ENCODE measurements at places on chromosomes 3 and 15.

DNA sequence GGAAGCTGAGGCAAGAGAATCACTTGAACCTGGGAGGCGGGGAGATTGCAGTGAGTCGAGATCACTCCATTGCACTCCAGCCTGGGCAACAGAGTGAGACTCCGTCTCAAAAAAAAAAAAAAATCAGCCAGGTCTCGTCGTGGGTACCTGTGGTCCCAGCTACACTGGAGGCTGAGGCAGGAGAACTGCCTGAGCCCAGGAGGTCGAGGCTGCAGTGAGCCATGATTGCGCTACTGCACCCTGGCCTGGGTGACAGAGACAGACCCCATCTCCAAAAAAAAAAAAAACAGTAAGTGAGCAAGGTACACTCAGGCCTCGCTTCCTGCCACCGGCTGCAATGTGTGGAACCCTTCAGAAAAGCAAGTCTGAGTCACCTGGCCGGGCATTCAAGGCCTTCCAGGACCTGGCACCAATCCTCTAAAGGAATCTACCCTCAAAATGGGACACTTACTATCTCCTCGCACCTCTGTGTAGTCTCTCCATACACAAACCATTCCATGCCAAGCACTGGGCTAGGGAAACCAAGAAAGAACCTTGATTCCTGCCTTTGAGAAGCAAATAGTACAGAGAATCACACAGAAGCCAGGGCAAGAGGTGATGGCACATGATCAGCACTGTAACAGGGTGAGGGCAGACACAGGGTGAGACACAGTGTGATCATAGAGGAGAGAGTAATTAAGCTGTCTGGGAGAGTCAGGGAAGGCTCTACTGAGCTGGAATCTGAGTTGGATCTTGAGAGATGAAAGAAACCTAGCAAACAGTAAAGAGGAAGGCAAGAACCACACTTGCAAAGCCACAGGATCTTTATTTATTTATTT, 9.7 kb downstream of the SCAMP2 start:
- H3K4me3 ChIP-seq: no peak overlapping the region
- H3K36me3 ChIP-seq: peaks cover 38% of the 10 kb centered on the region
- peak overlapping the region; percentile 81 for H3K27ac ChIP-seq
- H3K27me3 ChIP-seq: no peaks in the 10 kb centered on the region
- peaks cover 66% of the 10 kb centered on the region for H3K4me1 ChIP-seq
- DNase-seq: no peak

GRCh38 chr15:57611938-57612337, 20.2 kb downstream of the MYZAP start:
- H3K27ac ChIP-seq: no peak overlapping the region
- no peaks in the 10 kb centered on the region for H3K4me1 ChIP-seq
- peaks cover 7% of the 10 kb centered on the region for H3K27me3 ChIP-seq
- H3K4me3 ChIP-seq: no peak overlapping the region

DNA sequence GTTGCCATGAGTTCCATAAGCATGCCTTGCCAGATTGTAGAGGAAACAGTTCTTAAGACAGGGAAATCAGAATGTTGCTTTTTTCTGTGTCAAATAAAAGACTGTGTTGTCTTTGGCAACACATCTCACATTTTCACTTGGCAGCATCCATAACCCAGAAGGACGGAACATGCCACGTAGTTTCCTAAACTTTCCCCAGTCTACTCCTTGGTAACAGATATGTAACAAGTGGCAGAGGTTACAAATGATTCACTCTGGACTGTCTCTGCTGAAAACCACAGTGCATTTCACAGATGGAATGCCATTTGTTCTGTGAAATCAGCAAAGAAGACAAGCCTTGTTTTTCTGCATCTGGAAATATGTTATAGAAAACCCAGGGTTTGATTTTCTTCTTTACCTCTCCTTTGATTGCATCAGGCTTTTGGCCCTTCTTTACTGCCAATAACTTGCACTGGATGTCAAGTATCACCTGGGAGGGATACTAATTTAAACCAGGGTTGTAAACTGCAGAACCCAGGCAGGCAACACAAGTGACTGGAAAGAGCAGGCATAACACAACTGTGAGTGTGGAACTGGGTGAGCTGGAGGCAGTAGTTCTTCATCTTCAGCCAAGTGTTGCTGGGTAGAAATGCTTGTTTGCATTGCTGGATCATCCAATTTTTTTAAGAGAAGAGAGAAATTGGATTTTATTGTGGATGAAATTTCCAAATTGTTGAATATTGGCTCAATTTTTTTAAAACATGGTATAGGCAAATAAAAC, 124.4 kb upstream of the FOXB1 start:
- no peak overlapping the region for H3K4me3 ChIP-seq
- H3K36me3 ChIP-seq: no peaks in the 10 kb centered on the region
- H3K4me1 ChIP-seq: no peaks in the 10 kb centered on the region
- H3K27ac ChIP-seq: no peak overlapping the region

GRCh38 chr15:52559575-52559974, 9.3 kb downstream of the ARPP19 start:
- no peaks in the 10 kb centered on the region for H3K27me3 ChIP-seq
- peaks cover 75% of the 10 kb centered on the region for H3K4me1 ChIP-seq
- peak overlapping the region; percentile 42 for H3K4me3 ChIP-seq
- peak overlapping the region; percentile 91 for H3K27ac ChIP-seq

GRCh38 chr3:57062101-57062631, 1.7 kb downstream of the SPATA12 start:
- DNase-seq: no peak
- no peak overlapping the region for H3K4me3 ChIP-seq
- H3K27ac ChIP-seq: no peak overlapping the region
- H3K36me3 ChIP-seq: no peaks in the 10 kb centered on the region

DNA sequence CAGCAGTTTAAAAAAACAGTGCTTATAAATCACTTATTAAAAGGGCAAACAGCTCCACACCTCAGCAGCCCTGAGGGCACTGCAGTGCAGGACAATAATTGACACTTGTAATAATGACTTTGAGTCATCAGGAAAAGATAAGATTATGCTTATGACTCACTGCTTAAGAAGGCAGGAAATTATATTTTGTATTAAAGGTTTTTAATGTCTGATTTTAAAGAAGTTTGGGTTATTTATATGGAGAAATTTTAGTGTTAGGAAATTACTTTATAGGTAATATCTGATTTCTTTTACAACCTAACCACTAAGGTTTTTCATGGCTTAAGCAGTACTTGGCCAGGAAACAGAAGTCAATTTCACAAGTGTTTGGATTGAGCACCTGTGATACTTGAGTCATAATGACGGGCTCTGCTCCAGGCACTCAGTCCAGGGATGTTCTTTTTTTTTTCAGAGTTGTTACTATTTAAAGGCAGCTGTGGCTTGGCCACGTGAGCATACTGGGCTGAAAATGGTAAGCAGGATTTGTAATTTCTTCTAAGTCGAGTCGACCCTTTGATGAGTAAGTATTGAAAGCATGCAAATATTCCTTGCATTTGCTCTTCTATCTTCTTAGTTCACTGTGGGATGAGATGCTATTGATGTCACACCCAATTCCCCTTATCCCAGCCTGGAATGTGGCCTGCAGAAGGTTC, 21.6 kb upstream of the SLC6A20 start:
- peaks cover 2% of the 10 kb centered on the region for H3K27me3 ChIP-seq
- peaks cover 4% of the 10 kb centered on the region for H3K4me1 ChIP-seq
- H3K27ac ChIP-seq: no peak overlapping the region
- H3K4me3 ChIP-seq: no peak overlapping the region

GRCh38 chr15:39698444-39699390, 83.9 kb downstream of the FSIP1 start:
- H3K4me3 ChIP-seq: no peak overlapping the region
- H3K4me1 ChIP-seq: no peaks in the 10 kb centered on the region
- no peak for DNase-seq
- H3K27me3 ChIP-seq: peaks cover 3% of the 10 kb centered on the region

DNA sequence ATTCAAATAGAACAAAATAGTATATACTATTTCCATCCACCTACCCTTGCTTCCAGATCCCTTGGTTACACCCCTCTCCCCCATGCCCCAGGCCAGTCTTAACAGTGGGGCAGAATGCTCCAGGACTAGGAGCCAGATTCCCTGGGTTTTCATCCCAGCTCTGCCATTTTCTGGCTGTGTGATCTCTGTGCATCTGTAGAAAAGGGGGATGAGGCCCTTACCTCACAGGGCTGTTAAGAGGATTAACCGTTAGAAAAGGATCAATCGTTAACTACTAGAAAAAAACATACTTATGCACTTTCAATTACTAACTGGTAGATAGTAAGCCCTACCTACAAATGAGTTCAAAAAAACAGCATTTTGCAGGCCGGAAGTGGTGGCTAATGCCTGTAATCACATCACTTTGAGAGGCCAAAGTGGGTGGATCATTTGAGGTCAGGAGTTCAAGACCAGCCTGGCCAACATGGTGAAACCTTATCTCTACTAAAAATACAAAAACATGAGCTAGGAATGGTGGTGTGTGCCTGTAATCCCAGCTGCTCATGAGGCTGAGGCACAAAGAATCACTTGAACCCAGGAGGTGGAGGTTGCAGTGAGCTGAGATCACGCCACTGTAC, 11.7 kb downstream of the EBLN2 start:
- H3K27me3 ChIP-seq: no peaks in the 10 kb centered on the region
- DNase-seq: no peak
- peaks cover 36% of the 10 kb centered on the region for H3K4me1 ChIP-seq
- no peaks in the 10 kb centered on the region for H3K36me3 ChIP-seq
- H3K27ac ChIP-seq: no peak overlapping the region
- H3K4me3 ChIP-seq: no peak overlapping the region

GRCh38 chr15:51883271-51883837, 53.9 kb downstream of the TMOD3 start:
- H3K36me3 ChIP-seq: peaks cover 37% of the 10 kb centered on the region
- no peak overlapping the region for H3K27ac ChIP-seq
- H3K4me1 ChIP-seq: peaks cover 4% of the 10 kb centered on the region
- no peak for DNase-seq

- no peaks in the 10 kb centered on the region for H3K27me3 ChIP-seq
- no peak overlapping the region for H3K27ac ChIP-seq
- DNase-seq: no peak
Measured at GRCh38 chr3:32452009-32452408, 50.6 kb downstream of the CMTM6 start.

- H3K4me1 ChIP-seq: peaks cover 11% of the 10 kb centered on the region
- H3K27me3 ChIP-seq: peaks cover 24% of the 10 kb centered on the region
- no peaks in the 10 kb centered on the region for H3K36me3 ChIP-seq
- H3K27ac ChIP-seq: no peak overlapping the region
- H3K4me3 ChIP-seq: no peak overlapping the region
Measured at GRCh38 chr15:21268436-21268940, 171.8 kb downstream of the POTEB3 start.

GRCh38 chr3:102124282-102124681, 275.0 kb downstream of the NFKBIZ start:
- no peaks in the 10 kb centered on the region for H3K4me1 ChIP-seq
- no peak overlapping the region for H3K4me3 ChIP-seq

- peaks cover 60% of the 10 kb centered on the region for H3K36me3 ChIP-seq
- DNase-seq: no peak
- H3K4me3 ChIP-seq: no peak overlapping the region
- peaks cover 85% of the 10 kb centered on the region for H3K4me1 ChIP-seq
Measured at GRCh38 chr15:25852027-25852426, 11.1 kb downstream of the ATP10A start.

DNA sequence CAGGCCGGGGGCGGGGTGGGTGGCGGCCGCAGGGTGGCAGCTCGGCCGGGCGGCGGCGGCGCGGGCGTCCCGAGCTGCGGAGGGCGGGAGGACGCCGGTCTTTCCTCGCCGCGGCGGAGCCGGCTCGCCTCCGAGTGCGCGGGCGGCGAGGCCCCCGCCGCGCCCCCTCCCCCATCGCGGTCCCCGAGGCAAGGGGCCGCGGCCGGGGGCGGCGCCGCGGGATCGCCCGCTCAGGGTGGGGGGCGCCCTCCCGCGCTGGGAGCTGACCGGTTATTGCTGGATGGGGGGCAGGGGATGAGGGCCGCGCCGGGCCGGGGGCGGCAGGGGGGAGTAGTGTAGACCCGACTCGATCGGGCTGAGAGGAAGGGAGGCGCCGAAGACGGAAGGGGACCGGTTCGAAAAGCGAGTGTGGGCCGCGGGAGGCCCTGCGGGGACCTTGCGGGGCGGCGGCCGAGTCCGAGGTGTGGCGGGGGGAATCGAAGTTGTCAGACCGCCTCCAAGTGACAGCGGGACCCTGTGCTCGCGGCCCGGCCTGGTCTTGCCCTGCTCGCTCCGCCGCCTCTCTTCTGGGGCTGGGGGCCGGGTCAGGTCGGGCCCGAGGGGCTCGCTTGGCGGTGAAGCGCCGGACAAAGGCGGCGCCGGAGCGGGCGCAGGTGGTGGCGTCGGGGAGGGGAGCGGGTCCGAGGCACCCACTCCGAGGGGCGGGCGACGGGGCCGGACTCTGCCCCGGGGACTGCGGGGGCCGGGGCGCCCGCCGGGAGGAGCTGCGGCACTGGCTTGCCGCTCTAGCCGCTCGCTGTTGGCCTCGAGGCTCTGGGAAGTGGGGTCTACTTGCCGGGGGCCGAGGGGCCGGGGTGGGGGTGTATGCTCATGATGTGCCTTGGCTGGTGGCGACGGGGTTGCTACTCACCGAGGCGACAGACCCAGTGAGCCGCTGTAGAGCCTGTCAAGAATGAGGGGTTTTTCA, 1.1 kb downstream of the BAHD1 start:
- peak overlapping the region; percentile 67 for H3K27ac ChIP-seq
- peak; percentile 47 for DNase-seq
- no peaks in the 10 kb centered on the region for H3K36me3 ChIP-seq
- H3K27me3 ChIP-seq: peaks cover 40% of the 10 kb centered on the region
- peak overlapping the region; percentile 78 for H3K4me3 ChIP-seq

DNA sequence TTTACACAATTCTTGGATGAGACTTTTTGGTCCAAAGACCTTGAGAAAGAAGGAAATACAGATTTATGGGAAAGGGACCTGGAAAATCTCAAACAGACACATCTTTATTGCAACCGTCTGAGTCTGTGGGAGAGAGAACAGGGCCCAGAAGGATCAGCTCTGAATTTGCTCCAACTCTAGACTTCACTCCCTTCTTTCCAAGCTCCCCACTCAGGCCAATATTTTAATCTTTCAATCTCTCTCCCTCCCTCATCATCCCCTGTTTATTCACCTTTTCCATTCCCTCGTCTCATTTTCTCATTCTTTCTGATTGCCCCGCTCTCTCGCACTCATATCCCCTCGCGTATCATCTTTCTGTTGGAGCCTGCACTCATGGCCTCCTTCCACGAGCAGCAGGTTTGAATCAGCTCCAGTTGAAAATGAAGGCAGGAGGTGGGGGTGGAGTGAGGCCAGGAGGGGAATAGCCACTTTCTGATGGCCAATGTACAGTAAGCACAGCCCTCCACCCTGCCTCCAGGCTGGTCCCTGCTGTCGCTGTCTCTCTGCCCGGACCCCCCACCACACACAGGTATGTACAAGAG, 63.6 kb upstream of the BOC start:
- no peak for DNase-seq
- H3K36me3 ChIP-seq: no peaks in the 10 kb centered on the region
- H3K27ac ChIP-seq: no peak overlapping the region
- H3K27me3 ChIP-seq: peaks cover 20% of the 10 kb centered on the region

DNA sequence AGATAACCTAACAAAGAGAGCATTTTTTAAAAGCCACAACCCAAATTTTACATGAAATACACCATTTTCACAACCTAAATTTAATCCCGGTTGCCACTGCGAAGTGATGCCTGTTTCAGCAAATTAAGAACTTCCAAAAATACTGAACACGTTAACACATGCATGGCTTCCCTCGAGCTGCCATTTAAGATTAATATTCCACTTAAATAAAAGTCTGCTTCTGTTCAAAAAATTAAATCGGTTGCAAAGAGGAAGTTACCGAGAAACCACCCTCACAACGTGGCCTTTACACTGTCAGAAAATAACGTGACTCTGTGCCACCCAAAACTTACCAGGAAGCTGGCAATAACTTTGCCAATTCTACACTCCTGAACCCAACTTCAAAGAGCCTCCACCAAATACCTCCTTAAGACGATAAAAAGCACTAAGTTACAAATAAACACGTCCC, 1.2 kb downstream of the TBL1XR1 start:
- H3K36me3 ChIP-seq: peaks cover 30% of the 10 kb centered on the region
- H3K4me1 ChIP-seq: peaks cover 56% of the 10 kb centered on the region
- no peaks in the 10 kb centered on the region for H3K27me3 ChIP-seq
- peak overlapping the region; percentile 95 for H3K4me3 ChIP-seq
- H3K27ac ChIP-seq: peak overlapping the region; percentile 95
